EH (cell line): ENCODE measurements at places on chromosomes 13 and 19.

GRCh38 chr13:49357694-49358093 lies 86.2 kb downstream of the CAB39L start:
- DNase-seq = peak; percentile 83

DNA sequence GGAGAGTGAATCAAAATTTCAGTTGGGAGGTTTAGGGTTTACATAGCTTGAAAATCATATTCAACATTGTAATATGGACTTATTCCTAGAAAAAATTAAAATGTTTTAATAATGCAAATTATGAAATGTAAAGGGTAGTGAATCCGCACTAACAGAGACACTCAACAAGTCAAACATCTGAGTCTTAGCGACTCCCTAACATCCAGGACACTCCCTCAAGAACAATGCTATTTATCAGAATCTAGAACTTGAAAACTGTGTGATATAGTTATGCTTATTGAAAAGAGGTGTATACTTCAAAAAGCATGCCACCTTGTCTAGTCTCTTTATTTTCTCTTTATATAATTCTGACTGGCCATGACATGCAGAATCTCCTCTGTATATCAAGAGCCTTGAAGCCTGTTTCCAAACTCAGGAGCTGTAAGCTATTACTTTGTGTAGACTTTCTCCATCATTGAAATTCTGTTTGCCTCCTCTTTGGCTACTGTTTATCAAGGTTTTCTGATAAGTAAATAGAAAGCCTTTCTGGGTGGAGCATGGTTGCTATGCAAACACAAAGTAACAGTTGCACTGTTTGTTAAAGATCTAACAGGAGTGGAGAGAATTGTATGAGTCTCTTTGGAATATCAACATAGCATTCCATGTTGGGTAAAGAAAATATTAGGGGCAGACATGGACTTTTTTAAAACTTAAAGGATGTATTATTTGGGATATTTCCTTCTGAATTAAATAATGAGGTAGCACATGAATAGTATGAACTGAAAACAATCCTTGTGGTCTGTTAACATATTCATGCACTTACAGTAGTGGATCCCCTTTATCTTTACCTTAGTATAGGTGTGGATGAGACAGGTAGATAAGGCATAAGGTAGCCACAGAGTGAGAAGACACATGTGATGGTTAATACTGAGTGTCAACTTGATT lies 56.4 kb upstream of the MBNL2 start:
- no peak for DNase-seq

DNA sequence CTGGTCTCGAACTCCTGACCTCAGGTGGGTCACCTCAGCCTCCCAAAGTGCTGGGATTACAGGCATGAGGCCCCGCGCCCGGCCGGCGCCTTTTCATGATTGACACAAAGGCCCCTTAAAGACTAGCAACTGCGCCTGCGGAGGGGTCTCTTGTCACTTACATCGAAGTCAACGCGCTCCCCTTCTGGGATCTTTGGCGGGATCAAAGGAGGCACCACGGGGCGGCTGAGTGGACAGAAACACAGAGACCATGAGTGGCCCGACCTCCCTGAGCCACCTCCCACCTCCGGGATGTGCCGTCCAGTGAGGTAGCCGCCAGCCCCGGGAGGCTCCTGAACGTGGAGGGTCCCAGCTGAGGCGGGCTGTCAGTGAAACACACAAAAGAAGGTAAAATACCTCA lies 7.3 kb downstream of the TNNT1 start:
- DNase-seq = no peak

DNA sequence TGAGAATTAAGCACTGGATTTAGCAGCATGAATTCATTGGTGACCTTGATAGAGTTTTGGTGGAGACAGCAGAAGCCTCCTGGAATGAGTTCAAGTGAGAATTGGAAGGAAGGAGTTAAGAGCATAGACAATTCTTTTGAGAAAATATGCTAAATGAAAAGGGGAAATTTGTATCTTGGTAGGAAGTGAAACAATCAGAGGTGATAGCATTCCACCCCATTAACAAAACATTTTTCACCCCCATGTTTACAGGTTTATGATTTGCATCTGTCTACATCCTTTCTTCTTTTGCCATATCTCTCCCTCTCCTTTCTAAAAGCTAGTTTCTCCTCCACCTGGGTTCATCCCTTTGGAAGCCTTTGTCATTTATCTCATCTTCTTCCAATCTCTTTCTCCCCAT lies 27.5 kb downstream of the LNX2 start:
- no peak for DNase-seq

DNA sequence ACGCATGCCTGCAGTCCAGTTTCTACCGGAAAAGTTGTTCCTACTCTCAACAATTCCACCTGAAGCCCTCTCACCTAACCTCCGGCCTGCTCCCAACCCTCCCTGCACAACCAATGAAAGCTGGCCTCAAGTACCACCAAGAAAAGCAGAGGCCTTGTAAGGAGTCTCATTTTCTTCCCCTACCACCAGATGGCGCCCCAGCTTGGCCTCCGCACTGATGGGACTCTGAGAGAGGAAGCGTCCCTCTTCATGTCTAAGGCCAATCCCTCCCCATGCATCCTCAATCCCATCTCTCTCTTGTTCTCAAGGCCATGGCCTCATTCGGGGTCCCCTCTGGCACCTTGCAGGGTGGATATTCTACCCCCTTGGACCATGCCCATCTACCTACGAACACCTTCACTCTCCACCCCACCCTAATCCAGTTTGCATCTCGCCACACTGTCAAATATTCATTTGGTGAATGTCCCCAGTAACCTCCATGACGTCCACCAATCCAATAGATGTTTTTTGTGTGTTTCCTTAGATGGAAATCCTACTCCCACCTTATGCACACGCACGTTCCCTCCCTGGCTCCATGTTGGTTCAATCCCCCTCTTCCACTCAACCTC lies 412.8 kb downstream of the ZNF536 start:
- DNase-seq = peak; percentile 21

GRCh38 chr19:10114651-10115391 lies 3.3 kb downstream of the P2RY11 start:
- DNase-seq = no peak

DNA sequence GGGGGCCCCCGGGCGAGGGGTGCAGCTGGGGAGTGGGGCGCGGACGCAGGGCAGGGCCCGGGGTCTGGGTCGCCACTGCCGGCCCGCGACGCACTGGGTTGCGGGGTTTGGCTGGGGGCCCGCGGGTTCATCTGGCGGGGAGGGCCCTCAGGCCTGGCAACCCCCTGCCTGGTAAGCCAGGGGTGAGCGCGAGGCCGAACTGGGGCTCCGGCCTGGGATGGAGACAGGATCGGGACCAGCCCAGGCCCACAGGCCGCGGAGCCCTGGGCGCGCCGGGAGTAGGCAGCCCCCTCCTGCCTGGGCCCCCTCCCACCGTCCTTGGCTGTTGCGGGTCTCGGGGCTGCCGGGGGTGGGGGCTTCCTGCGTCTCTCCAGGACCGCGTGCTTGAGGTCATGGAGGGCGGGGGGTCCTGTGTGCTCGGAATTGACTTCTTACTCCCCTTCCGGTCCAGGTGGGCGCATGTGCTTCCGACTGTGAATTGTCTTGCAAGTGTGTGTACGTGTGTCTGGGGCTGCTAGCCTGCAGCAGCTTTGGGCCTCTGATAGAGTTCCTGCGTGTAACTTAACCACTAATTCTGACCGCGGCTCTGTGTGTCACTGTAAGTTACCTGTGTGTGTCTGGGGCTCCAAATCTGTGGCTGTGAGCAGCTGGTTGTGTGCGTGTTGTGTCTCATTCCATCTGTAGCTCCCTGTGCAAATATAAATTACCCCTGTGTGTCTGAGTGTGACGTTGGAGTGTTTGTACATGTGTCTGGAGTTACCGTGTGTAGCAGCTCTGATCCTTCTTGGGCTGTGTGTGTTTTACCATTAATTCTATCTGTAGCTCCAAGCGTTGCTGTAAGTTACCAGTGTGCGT lies 751 bp downstream of the GRAMD1A start:
- peak; percentile 42 for DNase-seq

DNA sequence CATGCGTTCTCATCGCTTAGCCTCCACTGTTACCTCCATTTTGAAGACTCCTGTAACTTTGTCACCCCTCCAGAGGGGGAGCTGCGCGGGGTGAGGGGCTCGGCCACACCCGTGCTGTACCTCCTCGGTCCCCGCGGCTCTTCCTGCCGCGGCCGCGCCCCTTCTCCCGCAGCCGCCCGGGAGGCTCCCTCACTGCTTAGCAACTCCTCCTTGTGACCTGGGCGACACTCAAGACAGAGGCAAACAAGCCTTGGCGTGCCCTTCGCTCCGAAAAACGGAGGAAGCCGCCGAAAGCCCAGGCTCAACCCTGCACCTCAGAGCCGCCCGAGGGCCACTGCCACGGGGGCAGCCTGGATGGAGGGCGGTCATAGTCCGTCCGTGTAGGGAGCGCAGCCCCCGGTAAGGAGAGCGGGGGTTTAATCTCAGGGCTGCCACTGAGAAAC lies 494.3 kb downstream of the FOXO1 start:
- no peak for DNase-seq

DNA sequence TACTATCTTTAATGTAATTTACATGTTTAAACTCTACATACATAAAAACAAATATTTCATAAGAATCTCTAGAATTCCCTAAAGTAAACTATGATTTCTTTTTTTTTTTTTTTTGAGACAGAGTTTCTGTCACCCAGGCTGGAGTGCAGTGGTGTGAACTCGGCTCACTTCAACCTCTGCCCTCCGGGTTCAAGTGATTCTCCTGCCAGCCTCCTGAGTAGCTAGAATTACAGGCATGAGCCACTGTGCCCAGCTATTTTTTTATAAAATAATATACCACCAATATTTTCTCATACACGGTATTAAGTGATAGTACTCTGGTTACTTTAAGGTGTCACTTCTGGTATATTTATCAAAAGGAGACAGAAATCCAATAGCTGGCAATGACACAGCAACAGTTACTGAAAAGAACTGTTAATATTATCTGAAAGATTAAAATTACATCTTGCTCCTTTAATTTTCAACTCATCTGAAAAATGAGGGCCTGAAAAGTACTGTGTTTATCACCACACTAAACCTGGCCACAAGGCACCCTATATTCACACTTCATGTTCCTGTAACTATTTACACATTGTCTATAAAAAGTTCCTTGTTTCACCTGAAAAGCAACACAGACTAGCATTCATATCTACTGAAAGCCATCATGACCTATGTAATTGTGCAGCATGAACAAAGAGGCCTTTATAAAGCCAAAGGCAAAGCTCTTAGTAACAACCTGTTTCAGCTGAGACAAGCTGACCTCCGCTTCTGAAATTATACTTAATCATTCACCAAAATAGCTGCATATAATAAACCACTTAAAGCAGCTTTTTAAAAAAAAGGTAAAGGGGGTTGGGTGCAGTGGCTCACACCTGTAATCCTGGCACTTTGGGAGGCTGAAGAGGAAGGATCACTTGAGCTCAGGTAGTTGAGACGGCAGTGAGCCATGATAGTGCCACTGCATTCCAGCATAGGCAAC lies 106.1 kb downstream of the SLC25A15 start:
- DNase-seq = no peak

- peak; percentile 44 for DNase-seq
These were observed 994 bp downstream of the CCDC194 start for GRCh38 chr19:17393002-17393401.

- DNase-seq = no peak
These were observed 41.7 kb downstream of the ZNF85 start for GRCh38 chr19:20964798-20965197.

- no peak for DNase-seq
These were observed 272.5 kb downstream of the DCLK1 start for GRCh38 chr13:35858665-35859064.

- DNase-seq = no peak
These were observed 85.8 kb upstream of the ZNF43 start for GRCh38 chr19:21921691-21922180.

GRCh38 chr13:76383676-76384461 lies 502.3 kb downstream of the KCTD12 start:
- peak; percentile 80 for DNase-seq

- no peak for DNase-seq
These were observed 19.3 kb upstream of the TCF3 start for GRCh38 chr19:1671716-1672037.
